ENCODE measurements at places on chromosomes 7 and 10.

DNA sequence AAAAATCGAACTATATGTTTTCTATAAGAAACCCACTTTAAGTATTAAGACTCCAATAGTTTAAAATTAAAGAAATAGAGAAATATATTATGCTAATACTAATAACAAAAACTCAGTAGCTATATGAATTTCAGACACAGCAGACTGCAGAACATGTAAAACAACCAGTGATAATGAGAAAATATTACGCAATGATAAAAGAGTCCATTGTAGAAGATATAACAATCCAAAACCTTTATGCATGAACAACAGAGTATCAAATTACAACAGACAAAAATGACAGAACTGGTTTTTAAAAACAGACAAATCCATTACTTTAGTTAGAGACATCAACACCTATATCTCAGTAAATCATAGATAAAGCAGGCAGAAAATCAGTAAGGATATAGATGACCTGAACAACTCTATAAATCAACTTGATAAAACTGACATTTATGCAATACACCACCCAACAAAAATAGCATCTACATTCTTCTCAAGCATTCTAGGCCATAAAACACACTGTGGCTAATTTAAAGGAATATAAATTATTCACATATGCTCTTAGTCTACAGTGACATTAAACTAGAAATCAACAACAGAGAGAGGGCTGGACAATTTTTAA lies 669.5 kb upstream of the GHITM start:
- no peak for DNase-seq

DNA sequence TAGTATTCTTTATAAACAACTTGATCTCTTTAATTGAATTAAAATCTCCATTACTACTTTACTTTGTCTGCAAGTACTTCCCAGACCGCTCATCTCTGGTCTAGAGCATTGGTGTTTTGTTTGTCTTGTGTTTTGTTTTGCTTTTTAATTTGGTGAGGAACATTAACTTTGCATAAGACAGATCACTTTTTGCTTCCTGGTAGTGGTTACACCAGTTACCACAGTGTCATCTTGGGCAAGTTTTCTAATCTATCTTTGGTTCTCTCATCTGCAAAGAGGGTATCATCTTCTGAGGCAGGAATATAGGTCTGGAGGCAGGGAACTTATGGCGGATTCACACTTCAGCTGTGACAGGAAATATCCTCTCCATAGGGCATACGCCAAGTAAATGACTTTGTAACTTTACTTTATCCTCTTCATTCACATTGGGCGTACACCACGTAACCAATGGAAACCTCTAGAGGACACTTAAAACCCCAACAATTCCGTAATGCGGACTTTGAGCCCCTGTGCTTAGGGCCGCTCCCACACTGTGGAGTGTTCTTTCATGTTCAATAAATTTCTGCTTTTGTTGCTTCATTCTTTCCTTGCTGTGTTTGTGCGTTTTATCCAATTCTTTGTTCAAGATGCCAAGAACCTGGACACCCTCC lies 83.2 kb upstream of the JAZF1 start:
- no peak for DNase-seq

GRCh38 chr10:23362069-23362830 lies 17.7 kb upstream of the C10orf67 start:
- DNase-seq: no peak

DNA sequence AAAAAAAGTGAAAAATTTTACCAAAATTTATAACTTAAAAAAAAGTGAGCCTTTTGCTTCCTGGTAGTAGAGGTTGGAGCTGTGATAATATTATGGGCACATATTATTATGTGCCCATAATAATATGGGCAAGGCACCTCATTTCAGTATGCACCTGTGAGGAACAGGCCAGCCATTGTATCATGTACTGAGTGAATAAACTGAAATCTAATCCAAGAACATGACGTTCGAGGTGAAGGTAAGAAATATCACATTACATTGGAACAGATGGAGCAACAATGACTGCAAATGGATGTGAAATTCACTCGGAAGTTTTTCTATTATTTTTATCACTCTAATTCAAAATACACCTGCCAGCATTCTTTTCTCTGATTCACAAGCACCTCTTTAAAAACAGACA lies 216.0 kb downstream of the KLF6 start:
- no peak for DNase-seq

- DNase-seq: no peak
Observed at GRCh38 chr7:21367537-21367936, 60.3 kb upstream of the SP4 start.

DNA sequence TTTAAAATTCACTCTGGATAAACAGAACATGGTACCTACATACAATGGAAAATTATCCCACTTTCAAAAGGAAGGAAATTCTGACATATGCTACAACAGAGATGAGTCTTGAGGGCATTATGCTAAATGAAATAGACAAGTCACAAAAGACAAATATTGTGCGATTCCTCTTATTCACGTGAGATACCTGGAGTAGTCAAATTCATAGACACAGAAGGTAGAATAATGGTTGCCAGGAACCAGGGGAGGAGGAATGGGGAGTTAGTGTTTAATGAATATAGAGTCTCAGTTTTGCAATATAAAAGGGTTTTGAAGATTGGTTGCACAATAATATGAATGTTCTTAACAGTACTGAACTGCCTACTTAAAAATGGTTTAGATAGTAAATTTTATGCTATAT lies 69.8 kb upstream of the WAC start:
- no peak for DNase-seq

DNA sequence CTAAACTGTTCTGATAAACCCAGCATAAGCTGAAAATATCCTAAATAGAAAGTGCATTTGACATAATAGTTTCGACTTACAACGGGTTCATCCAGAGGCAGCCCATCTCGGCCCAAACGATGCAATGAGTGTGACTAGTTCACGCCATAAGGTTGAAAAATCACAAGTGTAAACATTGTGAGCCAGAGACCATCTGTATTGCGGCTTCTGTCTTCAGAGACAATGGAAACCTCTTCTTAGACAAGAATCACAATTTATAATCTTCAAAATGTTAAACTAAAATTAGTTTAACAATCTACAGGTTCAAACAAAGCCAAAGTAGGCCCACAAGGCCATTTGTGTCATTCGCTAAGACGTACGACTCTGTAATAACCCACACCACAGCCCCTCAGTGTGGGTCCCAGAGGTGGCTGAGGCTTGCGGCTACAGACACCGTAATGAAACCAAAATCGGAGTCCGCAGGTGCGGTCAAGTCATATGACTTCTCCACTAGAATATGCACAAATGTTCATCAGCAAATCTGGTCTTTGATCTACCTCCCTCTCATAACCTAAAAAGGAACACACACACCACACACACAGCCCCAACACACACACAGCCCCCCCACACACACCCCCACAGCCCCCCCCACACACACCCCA lies 81.8 kb downstream of the DIP2C start:
- no peak for DNase-seq

- DNase-seq: no peak
Observed at GRCh38 chr10:106360870-106361269, 803.6 kb downstream of the SORCS1 start.

DNA sequence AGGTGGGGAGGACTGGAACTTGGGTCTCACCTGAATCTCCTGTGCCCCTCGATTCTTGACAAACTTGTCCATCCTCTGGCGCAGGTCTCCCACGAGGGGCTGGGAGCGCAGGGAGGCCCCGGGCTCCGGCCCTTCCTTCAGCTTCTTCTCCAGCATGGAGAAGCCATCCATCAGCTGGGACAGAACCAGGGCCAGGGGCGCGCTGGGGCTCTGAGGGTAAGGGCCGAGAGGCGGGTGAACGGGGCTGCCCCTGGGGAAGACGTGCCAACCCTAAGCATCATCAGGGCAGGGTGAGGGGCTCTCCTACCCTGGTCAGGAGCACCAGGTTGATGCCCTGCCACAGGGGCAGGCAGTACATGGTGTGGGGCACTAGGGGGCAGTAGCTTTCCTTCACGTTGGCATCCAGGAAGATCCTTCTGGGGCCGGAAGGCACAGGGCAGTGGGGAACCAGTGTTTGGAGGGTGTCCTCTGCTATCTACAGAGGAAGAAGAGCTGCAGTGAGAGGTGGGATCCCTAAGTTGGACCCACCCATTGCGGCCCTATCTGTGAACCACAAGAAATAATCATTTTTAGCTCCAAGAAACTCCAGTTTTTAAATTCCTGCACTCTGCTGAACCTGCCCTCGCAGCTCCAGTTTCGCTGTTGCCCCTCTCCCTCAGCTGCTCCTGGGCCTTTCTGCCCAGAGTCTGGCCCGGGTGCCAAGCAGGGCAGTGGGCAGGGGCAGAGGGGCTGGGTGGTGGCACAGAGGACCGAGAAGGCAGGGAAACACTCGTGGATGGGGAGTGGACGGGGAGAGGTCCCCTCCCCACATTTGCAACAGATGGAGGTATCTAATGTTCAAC lies 10.8 kb upstream of the PYROXD2 start:
- DNase-seq: peak; percentile 54

GRCh38 chr10:49012603-49013002 lies 73.0 kb upstream of the LRRC18 start:
- no peak for DNase-seq

DNA sequence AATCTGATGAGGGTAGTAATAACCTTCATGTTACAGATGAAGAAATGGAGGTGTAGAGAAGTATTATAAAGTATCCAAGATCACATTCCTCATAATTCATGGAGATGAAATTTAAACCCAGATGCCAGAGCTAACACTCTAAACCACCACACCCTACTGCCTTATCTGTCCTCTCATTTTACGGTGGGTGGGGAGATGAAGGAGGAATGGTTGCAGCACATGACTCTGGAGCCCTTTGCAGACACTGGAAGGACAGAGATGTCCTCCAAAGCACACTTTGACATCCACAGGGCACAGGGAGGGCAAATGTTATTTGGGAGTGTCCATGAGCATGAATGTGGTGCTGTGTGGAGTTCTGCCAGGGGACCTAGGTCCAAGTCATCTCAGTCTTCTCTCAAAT lies 1.1 kb downstream of the PLEKHS1 start:
- DNase-seq: no peak

DNA sequence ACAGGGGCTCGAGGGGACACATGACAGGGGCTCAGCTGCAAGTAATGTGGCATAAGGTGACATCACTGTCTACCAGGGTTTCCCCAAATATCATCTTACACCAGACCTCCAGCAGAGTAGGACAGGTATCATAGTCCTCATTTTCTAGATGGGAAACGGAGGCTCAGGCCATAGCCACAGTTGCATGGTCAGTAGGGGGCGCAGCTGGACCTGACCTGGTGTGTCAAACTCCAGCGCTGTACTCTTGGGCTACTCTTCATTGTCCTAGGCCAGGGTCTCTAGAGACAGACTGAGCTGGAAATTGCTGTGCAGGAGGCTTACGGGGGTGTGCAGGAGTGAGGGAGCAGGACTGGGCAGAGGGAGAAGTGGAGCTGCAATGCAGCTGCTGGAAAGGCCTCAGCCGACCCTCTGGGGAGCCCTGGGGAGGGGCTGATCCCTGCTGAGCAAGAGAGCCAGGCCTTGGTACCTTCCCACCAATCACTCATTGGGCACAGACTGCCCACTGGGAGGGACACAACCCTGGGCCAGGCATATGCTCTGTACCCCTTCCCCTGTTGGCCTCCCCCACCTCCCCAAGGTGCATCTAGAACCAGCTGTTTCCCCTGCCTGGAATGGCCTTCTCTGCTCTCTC lies 89.9 kb downstream of the CDH23 start:
- no peak for DNase-seq

GRCh38 chr10:128420623-128421022 lies 294.4 kb upstream of the MKI67 start:
- no peak for DNase-seq

DNA sequence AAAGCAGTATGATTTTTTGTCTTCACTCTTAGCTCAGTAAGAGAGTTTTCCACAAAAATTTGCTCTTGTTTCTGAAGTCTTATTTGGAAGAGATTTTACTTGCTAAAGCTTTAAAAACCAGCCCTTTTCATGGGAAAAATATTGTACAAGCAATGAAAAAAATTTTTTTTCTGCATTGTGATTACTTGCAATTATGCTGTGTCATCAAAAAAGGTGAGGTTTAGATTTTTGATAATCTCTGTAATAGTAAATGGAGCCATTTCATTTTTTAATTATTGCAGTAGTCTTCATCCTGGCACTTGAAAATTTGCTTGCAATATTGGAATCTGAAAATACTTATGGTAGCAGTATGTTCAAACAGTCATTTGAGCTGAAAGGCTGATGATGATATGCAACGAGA lies 447.4 kb downstream of the SH2D4B start:
- no peak for DNase-seq

DNA sequence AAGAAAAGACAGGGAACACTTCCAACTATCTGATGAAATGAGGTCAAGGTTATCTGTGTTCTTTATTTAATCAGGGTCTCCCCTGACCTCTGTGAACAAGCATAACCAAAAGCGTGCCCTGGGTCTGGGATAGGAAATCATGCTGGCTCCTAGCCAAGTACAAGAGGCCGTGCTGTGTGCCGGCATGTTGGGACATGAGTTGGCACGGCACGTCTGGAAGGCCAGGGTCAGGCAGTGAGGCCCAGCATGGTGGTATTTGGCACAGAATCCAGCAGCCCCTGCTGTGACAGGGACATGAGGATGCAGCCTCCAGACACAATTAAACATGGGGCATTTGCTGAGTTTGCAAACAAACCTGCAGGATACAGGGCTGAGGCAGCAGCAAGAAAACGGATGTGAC lies 320.4 kb downstream of the PLXNA4 start:
- no peak for DNase-seq

GRCh38 chr7:130441408-130441869 lies 623 bp upstream of the CEP41 start:
- no peak for DNase-seq

GRCh38 chr10:52322936-52323335 lies 8.9 kb downstream of the DKK1 start:
- DNase-seq: no peak

- no peak for DNase-seq
Observed at GRCh38 chr10:82089327-82089726, 214.3 kb downstream of the NRG3 start.

DNA sequence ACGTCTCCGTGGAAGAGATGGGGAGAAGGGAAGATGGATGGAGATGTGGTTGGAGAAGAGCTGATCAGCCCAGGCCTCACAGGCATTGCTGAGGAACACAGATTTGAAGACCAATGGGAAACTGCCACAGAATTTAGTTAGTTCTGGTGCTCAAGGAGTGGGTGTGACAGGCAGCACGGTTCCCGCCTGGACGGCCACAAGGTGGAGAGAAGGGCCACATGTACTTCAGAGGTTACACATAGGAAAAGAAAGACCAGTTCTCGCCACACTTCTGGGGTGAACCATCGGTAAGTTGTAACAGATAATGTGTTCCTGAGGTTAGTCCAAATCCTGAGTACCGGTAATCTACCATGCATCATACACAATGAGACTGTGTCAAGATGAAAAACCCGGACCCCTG lies 29.5 kb upstream of the GJD4 start:
- DNase-seq: no peak

DNA sequence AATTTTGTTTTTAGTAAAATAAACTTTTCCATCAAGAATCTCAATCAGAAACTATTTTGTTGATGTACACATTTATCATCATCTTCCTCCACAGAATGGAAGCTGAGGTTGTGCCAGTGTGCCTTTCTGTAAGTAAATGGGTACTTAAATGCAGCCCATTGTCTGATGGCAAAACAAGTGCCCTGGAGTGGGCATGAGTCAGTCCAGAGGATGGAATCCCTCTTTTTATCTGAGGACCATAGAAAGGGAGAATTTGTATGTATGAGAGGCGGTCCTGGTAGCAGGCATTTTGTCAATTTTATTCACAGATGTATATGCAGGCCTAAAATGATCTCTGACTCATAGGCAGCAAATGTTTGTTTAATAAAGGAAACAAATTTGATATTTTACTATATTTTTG lies 102.1 kb upstream of the MAGI2 start:
- DNase-seq: no peak

Measured in CD4-positive, alpha-beta T cell treated with Interleukin-2 at 100 ng/mL for 4 hours (primary cell).